ENCODE measurements at places on chromosomes 6 and 20.

DNA sequence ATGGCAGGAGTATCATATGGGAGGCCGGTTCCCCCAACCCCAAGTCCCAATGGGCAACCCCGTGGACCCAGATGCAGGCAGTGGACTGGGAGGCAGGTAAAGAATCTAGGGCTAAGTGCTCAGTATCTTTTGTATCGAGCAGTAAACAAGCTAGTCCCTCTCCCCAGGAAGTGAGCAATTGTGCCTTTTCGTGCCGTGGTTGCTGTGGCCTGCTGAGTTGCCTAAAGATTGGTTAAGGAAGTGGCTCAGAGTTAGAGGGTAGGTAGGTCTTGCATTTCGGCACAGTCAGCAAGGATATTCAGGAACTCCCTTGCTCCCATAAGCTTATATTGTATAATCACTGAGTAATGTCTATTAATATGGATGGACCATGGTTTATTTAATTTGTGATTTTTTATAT is 1.3 kb upstream of the DNAH8 start:
- DNase-seq: peak; percentile 50

DNA sequence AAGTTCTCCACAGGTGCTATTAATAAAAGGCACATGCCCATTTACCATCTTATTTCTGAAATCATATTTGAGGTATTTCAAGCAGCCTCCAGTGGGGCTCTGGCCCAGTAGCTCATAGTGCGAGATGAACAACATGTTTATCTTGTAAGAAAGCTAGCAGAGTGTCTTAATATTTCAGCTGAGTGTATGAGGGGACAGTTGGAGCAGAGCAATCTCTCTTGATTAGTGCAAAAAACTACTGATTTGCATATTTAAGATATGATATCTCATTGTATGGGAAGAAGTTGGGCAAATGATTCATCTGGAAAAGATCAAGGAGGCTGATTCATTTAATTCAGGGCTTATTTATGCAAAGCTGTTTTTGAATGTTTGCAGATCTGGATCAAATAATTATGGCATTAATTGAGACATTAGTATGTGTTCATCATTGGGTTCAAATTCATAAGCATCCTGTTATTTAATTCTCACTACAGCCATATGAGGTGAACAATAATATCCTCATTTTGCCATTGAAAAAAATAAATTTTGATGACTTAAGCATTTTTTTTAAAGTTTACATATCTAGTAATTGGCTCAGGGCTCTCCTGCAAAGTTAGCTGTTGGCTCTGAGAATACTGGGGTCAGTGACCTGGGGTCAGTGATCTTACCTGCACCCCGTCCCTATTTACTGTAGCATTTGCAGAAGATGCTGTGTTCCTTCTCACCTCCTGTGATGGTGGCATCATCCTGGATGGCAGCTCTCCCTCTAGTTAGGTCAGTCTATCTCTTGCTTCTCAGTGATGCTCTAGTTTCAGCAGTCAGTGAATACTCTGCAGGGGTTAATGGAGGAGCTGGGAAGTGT is 24.1 kb upstream of the GCLC start:
- no peak for DNase-seq

DNA sequence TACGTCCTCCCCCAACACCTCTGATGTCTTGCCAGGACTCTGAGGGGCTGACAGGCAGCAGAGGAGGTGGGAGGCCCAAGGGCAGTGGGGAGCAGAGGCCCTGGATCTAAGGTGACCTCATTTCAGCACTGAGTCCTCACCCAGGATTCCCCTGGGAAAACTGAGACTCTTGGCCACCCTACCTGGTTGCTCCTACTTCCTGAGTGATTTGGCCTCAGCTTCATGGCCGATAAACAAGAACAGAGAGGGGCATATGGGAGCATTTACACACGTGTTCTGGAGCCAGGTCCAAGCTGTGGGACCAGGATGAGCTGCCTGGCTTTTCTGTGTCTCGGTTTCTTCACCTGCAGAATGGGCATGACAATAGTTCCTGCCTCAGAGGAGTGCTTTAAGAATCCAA is 133.8 kb downstream of the ANKRD60 start:
- DNase-seq: no peak

DNA sequence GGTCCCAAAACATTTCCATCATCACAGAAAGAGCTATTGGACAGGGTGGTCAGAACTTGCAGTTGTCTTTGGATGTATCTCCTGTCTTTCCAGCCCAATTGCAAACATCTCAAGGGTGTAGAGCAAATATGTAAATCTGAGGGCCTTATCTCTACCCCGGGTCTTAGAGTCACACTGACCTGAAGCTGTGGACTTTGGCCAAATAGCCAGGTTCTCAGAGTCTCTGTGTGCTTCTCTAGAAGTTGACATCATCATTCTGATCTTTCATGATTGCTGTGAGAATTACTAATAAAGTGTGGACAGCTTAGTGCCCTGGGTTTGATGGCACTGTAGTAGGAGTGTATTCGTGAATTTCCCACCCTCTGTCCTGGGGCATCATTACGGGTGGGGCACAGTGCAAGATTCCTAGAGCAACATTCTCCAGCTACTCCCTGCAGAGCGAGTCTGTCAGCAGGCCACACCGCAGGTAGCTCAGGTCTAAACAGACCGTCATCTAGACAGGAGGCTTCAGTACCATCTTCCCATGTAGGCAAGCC is 71.1 kb downstream of the SLC24A3 start:
- DNase-seq: no peak

GRCh38 chr6:119559586-119559985 is 210.0 kb upstream of the MAN1A1 start:
- no peak for DNase-seq

DNA sequence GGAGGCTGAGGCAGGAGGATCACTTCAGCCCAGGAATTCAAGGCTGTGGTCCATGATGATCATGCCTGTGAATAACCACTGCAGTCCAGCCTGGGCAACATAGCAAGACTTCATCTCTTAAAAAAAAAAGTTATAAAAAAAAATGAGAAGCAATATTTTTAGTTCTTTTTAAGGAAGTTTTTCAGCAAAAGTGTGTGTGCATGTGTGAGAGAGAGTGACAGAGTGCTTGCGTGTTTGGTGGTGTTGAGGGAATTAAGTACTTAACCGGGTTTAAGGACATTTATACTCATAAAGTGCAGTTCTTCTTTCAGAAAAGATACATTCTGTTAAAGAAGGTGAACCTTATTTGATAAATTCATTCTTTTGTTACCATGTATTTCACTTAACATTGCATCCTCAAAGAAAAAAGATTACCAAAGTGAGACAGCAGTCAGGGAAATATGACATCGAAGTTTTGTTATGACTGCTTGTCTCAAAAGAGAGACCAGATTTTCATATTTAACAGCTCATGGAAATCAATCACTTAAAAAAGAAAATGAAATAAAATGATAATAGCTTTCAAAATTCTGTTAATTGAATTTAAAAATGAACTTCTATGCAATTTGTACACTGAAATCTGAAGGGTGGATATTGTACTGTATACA is 254.7 kb downstream of the ARHGAP18 start:
- no peak for DNase-seq

- DNase-seq: peak; percentile 44
Observed at GRCh38 chr20:17210983-17211382, 15.9 kb upstream of the PCSK2 start.

GRCh38 chr6:10630178-10630577 is 64.2 kb downstream of the C6orf52 start:
- no peak for DNase-seq

- DNase-seq: no peak
Observed at GRCh38 chr6:91646649-91647048, 1059.8 kb upstream of the MAP3K7 start.

DNA sequence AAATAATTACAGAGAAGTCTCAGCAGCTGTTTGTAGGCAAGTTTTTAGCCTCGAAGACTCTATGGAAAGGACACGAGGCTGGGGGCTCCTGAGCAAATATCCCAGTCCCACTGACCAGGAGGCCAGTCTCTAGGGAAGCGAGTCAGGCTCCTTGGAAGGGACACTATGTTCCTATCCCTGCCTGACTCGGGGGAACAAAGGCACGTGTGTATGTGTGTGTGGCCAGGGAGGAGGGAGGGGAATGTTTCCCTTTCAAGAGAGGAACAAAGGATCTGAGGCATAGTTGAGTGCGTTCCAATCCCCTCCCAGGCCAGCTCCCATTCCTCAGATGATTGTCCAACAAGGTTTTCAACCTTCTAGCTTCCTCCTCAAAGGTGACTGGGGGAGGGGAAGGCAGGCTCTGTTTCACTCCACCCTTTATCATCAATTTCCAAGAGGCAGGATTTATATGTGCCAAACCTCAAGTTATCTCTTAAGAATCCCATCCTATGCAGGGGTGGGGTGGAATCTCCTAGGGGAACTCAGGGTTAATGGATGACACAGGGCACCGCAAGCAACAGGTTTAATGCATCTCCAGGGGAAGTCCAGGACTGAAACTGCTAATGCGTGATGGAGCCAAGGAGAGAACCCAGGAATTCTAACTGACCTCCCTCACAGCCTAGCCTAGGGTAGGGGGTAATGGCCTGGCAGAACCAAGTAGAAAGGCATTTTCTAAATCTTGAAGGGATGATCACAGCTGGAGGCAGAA is 9.9 kb downstream of the BCL2L1 start:
- DNase-seq: peak; percentile 95

DNA sequence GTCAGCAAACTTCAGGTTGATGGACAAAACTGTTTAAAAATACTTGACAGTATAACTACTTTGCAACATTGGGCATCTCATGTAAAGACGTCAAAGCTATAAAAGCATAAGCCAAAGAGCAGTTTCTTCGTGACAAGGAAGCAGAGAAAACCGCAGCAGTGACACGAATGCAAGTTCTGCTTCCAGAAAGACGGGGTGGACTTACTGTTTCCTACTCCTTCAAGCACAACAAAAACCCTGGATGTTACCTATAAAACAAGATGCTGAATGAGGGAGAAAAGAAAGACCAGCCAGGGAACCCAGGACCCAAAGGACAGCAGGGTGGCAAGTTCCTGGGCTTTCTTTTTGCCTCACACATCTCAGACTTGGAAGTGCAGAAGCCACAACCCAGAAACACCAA is 98.0 kb downstream of the DLL1 start:
- DNase-seq: no peak

GRCh38 chr6:104969785-104970581 is 13.1 kb downstream of the LIN28B start:
- no peak for DNase-seq

GRCh38 chr6:158115102-158115501 is 53.0 kb downstream of the SERAC1 start:
- no peak for DNase-seq

DNA sequence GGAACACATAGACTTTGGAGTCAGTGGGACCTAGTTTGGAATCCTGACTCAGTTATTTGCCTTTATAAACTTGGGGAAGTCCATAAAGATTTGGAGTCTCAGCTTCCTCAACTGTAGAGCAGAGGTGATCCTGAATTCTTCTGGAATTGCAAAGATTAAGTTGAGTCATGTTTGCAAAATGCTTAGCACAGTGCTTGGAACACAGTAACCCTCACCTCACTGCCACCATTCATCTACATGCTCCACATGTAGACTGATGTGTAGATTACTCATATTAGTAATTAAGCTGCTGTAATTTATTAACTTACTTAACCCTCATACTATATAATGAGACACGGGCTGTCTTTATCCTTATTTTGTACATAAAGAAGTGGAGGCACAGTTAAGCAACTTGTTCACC is 61.4 kb downstream of the LAMP5 start:
- no peak for DNase-seq

DNA sequence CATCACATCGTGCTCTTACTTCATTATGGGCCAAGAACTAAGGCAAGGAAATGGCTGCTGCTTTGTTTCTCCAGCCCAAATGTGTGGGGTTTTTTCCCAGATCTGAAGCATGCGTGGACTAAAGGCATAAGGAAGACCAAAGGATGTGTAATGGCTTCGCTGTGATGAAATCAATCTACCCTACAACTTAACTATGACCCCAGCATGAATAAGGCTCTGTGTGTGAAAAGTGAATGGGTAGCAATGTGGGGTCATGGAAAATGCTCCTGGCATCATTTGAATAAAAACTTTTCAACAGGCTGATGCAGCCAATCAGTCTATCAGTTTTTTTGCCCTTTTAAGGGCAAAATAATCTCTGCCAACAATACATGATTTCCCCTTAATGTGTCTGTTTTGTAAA is 50.3 kb upstream of the ISM1 start:
- DNase-seq: no peak

GRCh38 chr6:100455230-100456124 is 9.2 kb downstream of the SIM1 start:
- no peak for DNase-seq

DNA sequence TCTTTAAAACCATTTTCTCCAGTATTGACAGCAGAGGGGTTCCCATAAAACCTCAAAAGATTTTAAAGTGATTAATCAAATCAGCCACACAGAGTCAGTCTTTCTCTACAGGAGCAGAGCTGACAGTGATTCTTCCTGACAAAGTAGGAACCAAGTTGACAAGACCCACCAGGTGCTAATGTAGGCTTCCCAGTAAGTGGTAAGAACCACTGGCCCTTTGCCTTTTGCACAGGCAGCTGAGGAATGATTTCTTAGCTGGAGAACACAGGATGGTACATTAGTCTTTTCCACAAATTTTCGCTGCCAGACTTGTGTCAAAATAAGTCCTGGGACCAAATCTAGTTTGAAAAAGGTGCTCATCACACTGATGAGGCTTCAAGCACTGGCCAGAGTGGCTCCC is 95.8 kb downstream of the ARMC2 start:
- no peak for DNase-seq

DNA sequence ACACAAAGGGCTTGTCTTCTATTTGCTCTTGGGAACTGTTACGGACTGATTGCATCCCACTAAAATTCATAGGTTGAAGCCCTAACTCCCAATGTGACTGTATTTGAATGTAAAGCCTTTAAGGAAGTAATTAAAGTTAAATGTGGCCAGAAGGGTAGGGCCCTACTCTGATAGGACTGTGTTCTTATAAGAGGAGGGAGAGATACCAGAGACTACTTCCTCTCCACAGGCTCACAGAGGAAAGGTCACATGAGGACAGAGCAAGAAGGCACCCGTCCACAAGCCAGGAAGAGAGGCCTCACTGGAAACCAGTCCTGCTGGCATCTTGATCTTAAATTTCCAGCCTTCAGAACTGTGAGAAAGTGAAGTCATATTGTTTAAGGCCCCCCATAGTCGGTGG is 211.9 kb downstream of the CDH26 start:
- DNase-seq: no peak

- no peak for DNase-seq
Observed at GRCh38 chr6:120116343-120116742, 766.8 kb upstream of the MAN1A1 start.

DNA sequence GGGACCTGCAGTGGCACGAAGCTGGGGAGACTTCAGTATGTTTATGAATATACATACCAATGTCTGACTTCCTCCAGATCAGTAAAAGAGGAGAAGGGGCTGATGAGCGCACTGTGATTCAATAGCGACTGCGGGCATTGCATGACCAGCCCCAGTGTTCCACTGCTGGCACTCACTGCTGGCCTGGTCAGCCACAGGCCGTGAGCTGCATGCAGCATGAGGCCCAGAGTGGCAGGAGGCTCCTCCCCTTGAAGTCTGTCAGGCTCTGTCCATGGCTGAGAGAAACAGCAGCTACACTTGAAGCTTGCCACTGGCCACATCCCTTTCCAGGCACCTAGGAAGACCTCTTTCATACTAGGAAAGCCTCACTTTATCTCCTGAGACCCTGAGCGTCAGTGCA is 265.9 kb upstream of the CDYL start:
- DNase-seq: no peak
